ENCODE measurements at places on chromosomes 2 and 18.

- DNase-seq = no peak
These were observed 548.0 kb downstream of the DCC start for GRCh38 chr18:52888014-52888413.

GRCh38 chr2:127342101-127342500 lies 45.7 kb downstream of the MAP3K2 start:
- DNase-seq = no peak

DNA sequence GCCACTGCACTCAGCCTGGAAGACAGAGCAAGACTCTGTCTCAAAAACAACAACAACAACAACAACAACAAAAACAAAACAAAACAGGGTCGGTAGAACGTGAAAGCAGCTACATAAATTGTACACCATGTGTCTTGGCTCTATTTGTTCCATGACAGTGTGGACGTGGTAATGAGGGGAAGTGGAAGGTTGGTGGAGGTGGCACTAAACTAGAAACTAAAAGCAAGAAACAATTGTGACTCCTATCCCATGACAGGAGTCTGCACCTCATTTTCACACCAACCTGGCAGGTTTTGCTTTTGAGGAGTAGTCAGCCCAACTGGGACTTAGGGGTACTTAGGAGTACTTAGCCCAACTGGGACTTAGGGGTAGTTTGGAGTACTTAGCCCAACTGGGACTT lies 62.5 kb upstream of the MRPS9 start:
- no peak for DNase-seq

DNA sequence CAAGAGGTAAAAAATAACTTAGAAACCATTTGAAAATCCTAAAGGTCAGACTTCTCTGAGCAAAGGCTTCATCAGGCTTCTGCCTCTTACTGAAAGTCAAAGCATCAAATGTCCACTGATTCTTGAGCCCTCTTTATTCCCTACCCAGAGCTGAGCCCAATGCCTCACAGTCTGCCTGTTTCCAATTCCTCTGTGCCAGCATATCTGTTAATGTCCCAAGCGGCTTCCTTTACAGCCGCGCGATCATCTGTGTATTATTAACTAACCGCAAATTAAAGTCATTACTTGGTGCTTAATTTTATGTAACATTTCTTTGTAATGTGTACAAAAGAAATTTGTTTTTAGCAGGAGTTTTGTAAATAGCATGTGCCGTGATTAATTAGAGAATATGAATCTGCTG lies 418.8 kb upstream of the HNRNPA3 start:
- DNase-seq = no peak

GRCh38 chr2:18525852-18526251 lies 34.6 kb downstream of the RDH14 start:
- no peak for DNase-seq

DNA sequence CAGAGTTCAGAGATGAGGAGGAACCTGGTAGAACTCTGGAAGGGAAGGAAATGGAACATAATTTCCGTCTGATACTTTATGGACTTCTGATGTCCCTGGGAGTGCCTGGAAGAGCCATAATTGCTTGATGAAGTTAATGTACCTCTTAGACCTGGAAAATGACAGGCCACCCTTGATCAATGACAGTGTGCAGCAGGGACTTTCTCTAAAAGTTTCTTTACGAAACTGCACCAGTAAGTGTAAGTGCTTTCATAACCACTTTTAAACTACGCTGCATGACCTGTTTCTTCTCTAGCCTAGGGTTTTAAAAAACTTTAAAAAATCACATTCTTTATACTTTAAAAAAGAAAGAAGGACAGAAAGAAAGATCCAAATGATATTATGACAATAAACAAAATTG lies 164.5 kb downstream of the LPIN1 start:
- DNase-seq = no peak

DNA sequence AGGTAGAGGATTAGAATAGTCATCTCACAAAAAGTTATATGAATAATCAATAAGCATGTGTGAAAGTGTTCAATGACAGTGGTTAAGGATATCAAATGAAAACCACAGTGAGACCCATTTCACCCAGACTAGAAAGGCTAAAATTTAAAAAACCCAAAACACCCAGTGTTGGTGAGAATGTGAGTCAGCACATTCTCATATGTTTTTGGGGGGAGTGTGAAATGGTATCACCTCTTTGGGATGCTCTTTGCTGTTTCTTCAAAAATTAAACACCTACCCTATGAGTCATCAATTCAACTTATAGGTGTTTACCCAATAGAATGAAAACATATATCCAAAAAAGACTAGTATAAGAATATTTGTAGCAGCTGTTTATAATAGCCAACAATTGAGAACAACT lies 69.8 kb downstream of the MAP3K20 start:
- no peak for DNase-seq

DNA sequence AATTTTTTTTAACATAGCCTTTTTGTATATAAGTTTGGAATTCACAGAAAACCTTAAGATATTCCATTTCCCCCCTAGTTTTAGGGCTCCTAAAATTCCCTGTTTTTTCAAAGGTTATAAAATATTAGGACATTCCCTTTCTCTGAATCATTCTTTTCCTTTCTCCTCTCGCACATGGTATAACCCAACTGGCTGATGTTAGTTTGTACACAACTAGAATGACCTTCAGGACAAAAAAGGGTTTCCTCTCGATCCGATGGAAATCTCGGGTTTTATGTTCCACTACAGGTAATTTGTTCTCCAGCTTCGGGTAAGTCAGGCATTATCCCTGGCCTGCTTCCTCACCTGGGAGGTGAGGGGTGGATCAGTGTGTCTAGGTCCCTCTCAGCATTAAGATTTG lies 215.1 kb downstream of the LDLRAD4 start:
- DNase-seq = peak; percentile 17

DNA sequence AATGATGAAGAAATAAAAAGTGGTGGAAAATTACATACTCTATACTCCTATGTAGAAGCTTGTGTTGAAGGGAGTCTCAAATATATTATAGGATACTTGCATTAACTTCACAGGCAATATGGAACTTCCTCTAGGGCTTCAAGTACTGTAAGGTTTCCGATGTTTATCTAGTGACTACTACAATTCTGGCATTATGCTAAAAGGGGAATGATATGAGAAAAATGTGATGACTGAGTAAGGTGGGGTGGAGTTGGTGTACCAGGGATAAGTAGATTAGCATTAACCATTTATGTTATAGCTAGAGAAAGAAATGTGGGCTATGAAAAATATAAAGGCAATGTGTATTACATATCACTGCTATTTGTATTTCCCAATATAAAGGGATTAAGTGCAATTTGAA lies 229.5 kb downstream of the DCC start:
- DNase-seq = peak; percentile 58

- peak; percentile 57 for DNase-seq
These were observed 20.7 kb upstream of the MREG start for GRCh38 chr2:216034065-216034464.

GRCh38 chr2:74334931-74335333 lies 8.3 kb downstream of the SLC4A5 start:
- peak; percentile 62 for DNase-seq

GRCh38 chr2:96800061-96801004 lies 15.7 kb upstream of the CNNM3 start:
- no peak for DNase-seq

- DNase-seq = no peak
These were observed 109.0 kb upstream of the EPAS1 start for GRCh38 chr2:46188041-46188716.

DNA sequence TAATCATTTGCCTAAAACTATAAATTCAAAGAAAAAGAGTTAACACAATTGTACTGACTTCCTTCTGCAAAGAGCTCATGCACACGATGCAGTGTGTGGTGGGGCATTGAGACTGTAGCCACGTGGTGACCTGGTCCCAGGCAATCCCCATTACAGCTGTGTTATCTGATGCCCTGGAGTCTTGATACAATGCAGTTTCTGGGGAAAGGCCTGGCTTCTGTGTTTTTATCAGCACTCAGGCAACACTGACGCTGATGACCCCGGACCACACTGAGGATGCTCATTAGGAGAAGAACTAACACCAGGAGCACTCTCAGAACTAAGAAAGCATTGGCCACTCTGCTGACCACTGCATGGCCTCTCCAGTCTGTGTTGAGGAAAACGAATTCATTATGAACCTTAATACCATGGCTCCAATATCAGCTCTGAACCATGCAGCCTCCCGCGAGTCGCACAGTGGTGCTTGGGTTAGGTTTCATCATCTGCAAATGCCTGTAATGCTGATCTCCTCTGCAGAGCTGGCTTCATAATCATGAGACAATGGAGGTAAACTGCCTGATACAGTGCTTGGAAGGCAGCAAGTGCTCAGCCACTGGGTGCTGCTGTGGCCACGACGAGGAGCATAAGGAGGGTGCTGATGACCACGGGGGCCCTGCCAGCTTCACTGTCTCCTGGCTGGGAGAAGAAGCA lies 218.5 kb downstream of the MYT1L start:
- DNase-seq = no peak

DNA sequence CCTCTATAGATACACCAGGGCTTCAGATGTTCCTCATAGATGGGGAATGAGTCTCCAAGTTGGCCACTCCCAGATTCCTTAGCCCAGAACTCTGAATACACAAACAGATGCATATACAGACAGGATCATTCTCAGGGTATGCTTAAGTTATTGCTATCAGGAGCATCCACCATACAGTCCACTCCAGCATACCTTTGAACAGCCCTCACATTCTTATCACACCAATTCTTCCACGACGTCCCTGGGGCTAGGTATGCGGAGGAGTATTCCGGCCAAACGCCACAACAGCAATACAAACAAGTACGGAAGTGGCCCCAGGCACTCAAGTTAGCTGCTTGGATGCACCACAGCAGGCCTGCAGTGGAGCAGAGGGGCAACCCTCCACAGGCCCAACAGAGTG lies 312.5 kb upstream of the CHAC2 start:
- DNase-seq = no peak

- DNase-seq = peak; percentile 65
These were observed 56.2 kb upstream of the HS6ST1 start for GRCh38 chr2:128374711-128375413.

GRCh38 chr18:6557057-6557769 lies 142.5 kb upstream of the L3MBTL4 start:
- peak; percentile 28 for DNase-seq

GRCh38 chr2:236177967-236178889 lies 10.0 kb upstream of the GBX2 start:
- peak; percentile 52 for DNase-seq

GRCh38 chr2:228841877-228842276 lies 429.2 kb downstream of the PID1 start:
- DNase-seq = peak; percentile 38

DNA sequence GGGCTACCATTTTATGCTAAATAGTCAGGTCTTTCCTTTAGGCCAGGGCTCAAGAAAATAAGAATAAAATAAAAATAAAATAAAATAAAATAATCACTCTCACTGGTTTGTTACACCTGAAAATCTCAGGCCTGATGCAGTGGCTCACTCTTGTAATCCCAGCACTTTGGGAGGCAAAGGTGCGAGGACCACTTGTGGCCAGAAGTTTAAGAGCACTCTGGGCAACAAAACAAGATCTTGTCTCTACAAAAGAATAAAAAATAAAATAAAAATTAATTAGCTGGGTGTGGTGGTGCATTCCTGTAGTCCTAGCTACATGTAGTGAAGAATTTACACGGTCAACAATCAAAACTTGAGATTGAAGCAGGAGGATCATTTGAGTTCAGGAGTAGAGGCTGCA lies 159.4 kb downstream of the NRXN1 start:
- no peak for DNase-seq

- no peak for DNase-seq
These were observed 59.6 kb upstream of the ZEB2 start for GRCh38 chr2:144579556-144579955.

- DNase-seq = no peak
These were observed 26.6 kb downstream of the SERTAD2 start for GRCh38 chr2:64626963-64627760.

DNA sequence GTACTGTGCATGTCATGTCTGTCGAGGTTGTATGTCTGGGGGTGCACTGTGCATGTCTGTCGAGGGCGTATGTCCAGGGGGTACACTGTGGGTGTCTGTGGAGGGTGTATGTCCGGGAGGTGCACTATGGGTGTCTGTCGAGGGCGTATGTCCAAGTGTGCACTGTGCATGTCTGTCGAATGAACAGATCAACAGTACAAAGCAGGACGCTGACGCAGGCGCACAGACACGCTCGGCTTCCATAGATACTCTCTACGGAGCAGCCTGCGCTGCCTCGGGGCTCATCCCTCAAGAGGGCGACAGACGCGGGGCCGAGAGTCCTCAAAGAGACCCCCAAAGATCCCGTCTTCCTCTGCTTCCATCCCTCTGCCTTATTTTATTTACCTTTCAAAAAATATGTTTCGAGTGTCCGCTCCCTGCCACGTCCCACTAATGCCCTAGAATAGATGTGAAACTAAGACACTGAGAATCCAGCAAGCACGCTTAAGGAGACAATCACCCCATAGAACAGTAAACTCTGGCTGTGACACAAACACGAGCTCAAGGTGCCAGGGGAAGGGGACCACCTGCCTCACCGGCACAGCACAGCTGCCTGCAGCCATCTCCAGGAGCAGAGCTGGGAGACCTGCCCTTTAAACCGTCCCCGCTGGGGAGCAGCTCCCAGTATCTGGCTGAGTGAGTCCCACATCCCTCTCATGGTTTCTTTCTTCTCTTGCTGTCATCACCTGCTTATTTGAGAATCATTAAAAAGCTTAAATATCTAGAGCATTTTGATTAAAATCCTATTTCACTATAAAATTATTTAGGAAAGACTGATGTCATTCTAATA lies 250.5 kb upstream of the MYT1L start:
- no peak for DNase-seq

DNA sequence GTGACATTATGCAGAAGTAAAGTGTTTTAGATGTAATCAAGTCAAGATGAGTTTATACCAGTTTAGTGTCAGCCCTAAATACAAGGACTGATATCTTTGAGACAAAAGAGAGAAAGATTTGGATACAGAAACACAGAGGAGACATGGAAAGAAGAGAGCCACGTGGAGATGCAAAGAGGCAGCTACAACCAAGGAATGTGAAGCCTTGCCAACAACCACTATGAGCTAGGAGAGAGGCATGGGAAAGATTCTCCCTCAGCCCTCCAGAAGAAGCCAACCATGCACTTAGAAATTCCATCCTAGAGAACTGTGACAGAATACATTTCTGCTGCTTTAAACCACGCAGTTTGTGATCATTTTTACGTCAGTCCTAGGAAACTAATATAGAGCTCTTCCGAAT lies 217.2 kb downstream of the DOK6 start:
- DNase-seq = peak; percentile 68

- peak; percentile 87 for DNase-seq
These were observed 101.7 kb downstream of the SOCS6 start for GRCh38 chr18:70390371-70391090.

DNA sequence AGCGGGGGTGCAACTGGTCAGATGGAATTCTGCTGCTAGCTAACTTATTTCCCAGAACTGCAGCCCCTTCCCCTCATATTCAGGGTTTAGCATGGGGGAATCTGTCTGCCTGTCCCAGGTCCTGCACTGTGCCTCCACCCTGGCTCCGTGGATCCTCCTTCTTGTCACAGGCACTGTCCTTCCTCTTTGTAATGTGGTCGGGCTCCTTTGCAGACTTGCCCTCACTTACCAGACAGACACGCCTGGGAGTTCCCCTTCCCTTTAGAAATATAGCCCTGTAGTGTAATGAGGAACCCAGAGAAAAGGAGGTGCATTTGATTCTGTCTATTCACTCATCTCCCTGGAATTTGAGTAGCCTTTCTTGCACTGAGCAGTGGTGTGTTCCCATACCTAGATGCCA lies 108.7 kb downstream of the TRIM43 start:
- DNase-seq = no peak

- no peak for DNase-seq
These were observed 82.9 kb downstream of the DNAH7 start for GRCh38 chr2:195985741-195986140.

- no peak for DNase-seq
These were observed 390.5 kb upstream of the HNRNPA3 start for GRCh38 chr2:176822060-176822459.

All from fibroblast of skin of right quadriceps (primary cell).